ENCODE measurements at places on chromosomes 5 and 9.
A peak's percentile ranks its signal among the peaks of the same experiment; 100 is the strongest.

GRCh38 chr9:19208653-19209052 is 21.8 kb upstream of the DENND4C start:
- no peak for DNase-seq

DNA sequence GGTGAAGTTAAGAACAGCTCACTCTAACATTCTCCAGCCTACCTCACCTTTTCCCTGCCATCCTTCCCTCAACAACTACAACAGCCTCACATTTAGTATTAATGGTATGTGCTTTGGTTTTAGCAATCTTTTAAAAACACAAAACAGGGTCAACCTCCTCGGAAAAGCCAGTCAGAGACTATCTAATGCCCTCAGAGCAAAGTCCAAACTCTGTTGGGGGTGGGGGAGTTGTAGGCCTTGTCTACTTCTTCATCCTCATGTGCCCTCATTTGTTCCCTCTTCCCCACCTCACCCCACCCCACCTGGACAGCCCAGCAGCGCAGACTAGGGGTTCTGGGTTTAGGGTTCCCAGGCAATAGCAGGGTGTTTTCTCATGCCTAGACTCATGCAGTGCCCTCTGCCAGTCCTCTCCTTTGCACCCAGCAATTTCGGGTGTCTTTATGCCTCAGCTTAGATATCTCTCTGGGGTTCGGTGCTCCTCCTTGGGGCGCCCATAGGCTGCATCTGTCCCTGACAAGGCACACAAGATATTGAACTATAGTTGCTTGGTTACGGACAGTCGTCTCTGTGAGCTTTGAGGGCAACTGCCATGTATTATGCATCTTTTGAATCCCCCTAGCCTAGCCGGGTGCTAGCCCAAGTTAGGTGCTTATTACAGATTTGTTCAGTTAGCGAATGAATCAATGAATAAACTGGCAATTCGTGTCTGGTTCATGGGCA is 762 bp upstream of the TCOF1 start:
- no peak for DNase-seq

DNA sequence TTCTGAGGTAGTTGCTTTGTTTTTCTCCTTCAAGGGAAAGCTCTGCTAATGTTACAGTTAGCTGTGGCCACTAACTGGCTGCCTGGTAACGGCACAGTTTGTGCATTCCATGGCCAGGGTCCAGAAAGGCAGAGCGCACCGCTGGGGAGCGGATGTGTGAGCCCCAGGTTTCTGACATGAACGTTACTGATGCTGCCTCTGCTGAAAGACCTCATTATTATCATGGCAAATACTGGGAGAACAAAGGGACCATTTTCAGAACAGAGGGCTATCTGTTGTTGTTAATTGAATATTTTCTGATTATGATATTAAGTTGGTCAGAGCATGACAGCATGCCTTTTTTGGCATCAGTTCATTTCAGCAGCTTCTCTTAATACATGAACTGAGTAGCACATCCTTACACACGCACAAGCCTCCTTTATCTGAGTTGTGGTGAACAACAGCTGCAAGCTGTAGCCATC is 134.1 kb downstream of the NUDT12 start:
- DNase-seq: peak; percentile 34

- no peak for DNase-seq
Observed at GRCh38 chr9:101674165-101674564, 64.3 kb downstream of the GRIN3A start.

- DNase-seq: no peak
Observed at GRCh38 chr9:124698265-124698664, 72.8 kb downstream of the NR6A1 start.

- no peak for DNase-seq
Observed at GRCh38 chr9:89095761-89096528, 82.7 kb downstream of the SHC3 start.

- DNase-seq: no peak
Observed at GRCh38 chr9:36833954-36834353, 200.1 kb downstream of the PAX5 start.

DNA sequence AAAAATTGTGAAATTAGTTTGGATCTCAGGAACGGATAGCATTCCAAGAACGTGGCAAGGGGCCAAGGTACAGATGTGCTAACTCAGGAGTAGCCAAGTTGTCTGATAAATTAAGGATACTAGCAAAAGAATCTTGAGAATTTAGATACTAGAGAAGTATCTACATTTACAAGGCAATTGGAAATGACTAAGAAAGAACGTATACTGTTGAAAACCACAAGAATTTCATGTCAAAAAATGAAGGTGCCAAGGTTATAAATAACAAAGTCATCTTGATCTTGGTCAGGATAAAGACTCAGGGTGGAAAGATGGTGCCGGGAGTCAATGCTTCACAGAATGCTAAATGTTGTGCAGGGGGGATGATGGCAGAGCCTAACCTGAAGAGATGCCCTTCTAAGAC is 19.2 kb downstream of the CAPSL start:
- DNase-seq: no peak

GRCh38 chr5:140637371-140638100 is 1.7 kb upstream of the TMCO6 start:
- no peak for DNase-seq

- no peak for DNase-seq
Observed at GRCh38 chr5:157282150-157282549, 16.2 kb downstream of the CYFIP2 start.

DNA sequence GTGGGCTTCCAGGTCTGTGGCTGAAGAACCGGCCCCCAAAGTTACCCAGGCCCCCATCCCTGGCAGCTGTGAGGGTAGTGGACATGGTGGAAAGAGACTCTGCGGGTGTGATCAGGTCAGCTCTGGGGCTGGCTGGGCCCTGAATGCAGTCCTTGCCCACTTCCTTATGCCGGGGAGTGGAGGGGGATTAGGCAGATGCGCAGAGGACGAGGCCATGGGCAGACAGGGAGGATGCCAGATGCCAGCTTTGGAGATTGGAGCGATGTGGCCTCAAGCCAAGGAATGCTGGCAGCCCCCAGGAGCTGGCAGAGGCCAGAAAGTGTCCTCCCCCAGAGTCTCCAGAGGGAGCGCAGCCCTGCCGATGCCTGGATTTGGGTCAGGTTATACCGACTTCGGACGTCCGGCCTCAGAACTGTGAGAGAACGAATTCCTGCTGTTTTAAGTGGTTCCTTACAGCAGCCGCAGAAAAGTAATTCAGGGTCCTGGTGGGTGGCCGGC is 69.8 kb downstream of the ADAMTS2 start:
- DNase-seq: no peak

DNA sequence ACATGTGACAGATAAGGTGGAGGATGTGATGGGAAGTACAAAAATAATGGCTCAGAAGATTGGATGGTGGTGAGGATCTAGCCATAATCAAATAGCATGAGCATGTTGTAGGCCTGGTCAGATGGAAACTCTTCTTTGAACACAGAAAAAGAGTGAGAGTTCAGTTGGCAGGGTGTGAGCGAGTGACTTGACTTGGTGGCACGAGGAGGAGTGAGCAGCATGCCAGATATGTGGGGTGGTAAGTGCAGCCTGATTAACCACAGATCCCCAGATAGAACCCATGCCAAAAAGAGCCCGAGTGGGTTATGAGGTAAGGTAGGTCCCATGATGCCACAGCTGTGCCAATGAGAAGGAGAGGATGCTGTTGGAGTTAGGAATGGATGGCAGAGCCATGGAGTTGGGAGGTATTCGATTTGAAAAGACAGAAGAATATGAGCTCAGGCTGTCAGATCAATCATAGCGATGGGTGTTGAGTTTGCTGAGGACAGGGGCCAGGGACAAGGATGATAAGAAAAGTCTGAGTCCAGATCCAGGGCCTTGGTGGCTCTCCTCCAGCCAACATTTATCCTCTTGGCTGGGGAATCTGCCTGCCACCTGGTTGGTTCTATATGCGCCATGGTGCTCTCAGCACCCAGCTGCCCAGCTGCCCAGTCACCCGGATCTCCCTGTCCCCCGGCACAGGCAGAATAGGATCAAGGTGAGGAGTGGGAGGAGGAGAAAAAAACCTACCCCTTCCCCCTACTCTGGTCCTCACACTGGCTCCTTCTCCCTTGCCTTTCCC is 16.5 kb downstream of the GARNL3 start:
- no peak for DNase-seq

GRCh38 chr9:12185856-12186255 is 507.3 kb upstream of the TYRP1 start:
- no peak for DNase-seq

All from NCI-H2081 treated with DMSO at 0.1 percent for 48 hours (cell line).